ENCODE measurements at places on chromosomes 3 and 15.

- no peak for DNase-seq
Measured at GRCh38 chr15:46366360-46367007, 731.7 kb downstream of the SQOR start.

- DNase-seq, result no peak
Measured at GRCh38 chr3:197540961-197541377, 14.8 kb downstream of the BDH1 start.

- DNase-seq, result no peak
Measured at GRCh38 chr3:186515125-186515524, 29.1 kb downstream of the CRYGS start.

DNA sequence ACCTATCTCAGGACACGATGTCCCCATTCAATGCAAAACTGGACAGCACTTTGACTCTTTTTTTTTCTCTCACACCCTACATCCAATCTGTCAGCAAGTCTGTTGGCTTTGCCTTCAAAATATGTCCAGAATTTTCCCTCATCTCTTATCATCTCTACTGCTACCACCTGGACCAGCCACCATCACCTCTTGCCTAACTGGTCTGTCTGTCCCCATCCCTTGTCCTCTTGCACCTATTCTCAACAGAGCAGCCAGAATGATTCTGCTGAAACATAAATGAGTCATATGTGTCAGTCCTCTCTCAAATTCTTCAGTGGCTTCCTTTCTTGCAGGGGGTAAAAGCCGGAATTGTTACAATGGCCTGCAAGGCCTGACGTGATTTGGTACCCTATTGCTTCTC is 105.8 kb downstream of the CYP19A1 start:
- no peak for DNase-seq

- DNase-seq, result no peak
Measured at GRCh38 chr3:64224826-64225610, at the start of gene PRICKLE2. TSS of gene PRICKLE2 (minus strand) at chr3:64225466. CDS start at chr3:64198927, 26,539 bp downstream.

- no peak for DNase-seq
Measured at GRCh38 chr3:141845407-141846049, 30.9 kb upstream of the ATP1B3 start.

DNA sequence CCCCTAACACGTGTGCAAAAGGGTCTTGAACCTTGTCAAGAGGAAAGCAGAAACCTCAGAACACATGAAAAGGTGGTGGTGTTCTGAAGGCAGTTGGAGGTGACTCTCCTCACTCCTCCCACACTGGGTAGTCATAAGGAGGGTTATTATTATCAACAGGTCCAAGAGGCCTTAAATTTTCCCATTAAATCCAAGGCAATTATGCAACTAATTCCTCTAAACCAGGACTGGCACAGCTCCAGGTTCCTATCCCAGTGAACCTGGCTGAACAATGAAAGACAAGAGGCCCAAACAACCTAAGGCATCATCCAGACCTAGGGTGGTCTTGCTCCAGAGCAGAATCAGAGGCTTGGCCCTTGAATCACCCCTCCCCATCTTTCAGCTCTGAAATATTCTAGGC is 15.0 kb downstream of the MYLK start:
- DNase-seq, result no peak
